Right cardiac atrium (tissue), 5 donors: ENCODE measurements at places on chromosomes 7 and 10.

- no peak for DNase-seq
These were observed 61.2 kb downstream of the OAT start for GRCh38 chr10:124357561-124357885.

DNA sequence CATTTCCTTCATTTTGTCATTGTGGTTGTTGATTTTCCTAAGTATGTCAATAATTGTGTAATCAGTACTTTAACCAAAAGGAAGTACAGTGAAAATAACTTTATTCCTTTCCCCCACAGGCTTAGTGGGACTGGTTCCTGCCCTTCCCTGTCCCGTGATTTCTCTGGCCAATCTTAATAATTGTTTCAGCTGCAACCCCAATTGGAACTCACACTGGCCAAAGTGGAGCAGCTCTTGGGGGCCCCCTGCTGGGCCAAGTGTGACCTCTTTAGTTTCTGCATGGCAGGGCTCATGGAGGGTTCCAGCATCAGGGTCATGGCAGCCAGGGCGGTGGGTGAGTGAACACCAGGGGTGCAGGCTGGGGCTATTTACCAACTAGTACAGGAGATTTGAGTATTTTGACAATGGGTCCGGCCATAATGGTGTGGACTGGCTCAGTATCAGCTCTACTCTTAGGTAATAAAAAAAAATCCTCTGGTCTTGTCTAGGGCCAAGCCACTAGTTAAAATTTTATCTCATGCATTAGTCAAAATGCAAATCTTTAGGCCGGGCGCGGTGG, 31.7 kb downstream of the CYCS start:
- peak; percentile 87 for DNase-seq

DNA sequence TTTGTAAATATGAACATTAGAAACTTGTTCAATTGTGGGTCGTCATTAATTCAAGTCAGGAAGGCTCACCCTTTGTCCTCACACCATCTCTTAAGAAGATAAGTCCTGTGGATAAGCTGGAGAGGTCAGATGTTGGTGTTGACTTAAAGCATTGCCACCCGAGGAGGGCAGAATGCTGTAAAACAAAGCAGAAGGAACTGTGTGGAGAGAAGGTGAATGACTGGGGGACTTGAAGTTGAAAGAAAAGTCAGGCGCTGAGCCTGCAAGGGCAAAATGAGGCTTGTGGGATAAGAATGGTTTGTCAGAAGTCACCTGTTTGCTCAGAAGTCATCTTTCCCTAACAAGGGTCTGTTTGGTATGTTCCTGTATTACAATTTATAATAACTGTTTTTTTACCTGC, 9.1 kb downstream of the RPA3 start:
- DNase-seq, result no peak

DNA sequence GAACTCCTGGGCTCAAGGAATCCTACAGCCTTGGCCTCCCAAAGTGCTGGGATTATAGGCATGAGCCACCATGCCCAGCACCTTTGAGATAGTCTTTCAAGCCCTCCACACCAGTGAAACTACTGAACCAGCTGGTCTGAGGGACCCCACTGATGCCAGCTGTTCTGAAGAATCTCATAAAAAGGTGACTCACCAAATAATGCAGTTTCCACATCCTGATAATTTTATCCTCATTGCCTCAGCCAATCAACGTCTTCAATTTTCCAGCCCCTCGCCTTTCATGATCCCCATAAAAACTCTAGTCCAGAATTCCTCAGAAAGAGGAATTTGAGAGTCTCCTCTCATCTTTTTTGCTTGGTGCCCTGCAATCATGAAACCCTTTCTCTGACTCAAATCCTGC, 1691.6 kb upstream of the LRRTM3 start:
- no peak for DNase-seq

GRCh38 chr7:16421333-16422102, at the start of gene CRPPA:
Gene CRPPA, minus strand, starts transcription at chr7:16421538. Its CDS starts 216 bp downstream, at chr7:16421322.
- DNase-seq, result peak; percentile 45

DNA sequence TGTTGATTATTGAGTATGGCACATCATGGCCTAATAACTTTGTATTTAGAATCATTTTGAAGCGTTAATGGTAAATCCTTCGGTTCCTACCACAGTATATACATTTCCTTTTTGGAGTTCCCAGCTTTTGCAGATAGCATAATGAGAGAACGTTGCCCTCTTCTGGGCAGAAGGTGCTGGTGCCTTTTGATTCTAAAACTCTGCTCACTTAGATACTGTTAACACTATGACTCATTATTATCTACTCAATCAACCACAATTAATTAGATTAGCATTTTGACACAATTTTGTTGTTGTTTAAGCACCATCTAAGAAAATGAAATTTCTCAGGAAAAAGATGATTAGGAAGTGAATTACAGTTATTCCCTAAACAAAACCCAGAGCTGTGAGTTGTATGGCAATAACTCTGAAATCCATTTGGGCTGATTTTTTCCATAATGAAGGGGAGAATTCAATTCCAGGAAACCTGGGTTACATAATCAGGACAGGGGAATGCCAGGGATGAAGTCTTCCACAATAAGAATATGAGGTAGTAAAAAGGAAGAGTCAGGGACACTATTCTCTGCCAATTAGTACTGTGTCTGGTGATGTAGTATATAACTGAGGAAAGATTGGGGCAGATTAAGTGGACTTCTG, 11.5 kb upstream of the DLD start:
- DNase-seq, result no peak

GRCh38 chr10:131785121-131785460, 115.7 kb upstream of the PPP2R2D start:
- no peak for DNase-seq

GRCh38 chr7:74275401-74275881, 13.8 kb upstream of the CLIP2 start:
- no peak for DNase-seq

- DNase-seq, result peak; percentile 70
These were observed 760.9 kb upstream of the IGFBP3 start for GRCh38 chr7:46681865-46682503.

GRCh38 chr7:4017081-4017480, 665.0 kb upstream of the FOXK1 start:
- no peak for DNase-seq

DNA sequence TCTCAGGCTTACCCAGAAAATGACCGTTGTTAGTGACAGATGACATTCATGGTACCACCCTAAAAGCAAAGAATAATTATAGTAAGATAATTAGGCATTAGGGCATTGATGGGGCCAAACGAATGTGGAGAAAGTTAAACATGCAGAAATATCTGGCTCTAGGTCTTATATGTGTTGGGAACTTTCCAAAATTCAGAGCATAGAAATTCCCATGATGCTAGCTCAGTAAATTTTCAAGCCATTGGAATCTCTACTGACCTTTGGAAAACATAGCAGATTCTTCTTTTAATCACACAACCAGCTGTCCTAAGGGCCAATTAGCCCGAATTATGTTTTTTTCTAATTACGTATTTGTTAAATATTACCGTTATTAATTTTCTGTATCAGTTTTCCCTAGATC, 136.1 kb downstream of the CREB5 start:
- DNase-seq, result no peak

GRCh38 chr10:78203915-78204818, 170.5 kb downstream of the RPS24 start:
- peak; percentile 88 for DNase-seq

DNA sequence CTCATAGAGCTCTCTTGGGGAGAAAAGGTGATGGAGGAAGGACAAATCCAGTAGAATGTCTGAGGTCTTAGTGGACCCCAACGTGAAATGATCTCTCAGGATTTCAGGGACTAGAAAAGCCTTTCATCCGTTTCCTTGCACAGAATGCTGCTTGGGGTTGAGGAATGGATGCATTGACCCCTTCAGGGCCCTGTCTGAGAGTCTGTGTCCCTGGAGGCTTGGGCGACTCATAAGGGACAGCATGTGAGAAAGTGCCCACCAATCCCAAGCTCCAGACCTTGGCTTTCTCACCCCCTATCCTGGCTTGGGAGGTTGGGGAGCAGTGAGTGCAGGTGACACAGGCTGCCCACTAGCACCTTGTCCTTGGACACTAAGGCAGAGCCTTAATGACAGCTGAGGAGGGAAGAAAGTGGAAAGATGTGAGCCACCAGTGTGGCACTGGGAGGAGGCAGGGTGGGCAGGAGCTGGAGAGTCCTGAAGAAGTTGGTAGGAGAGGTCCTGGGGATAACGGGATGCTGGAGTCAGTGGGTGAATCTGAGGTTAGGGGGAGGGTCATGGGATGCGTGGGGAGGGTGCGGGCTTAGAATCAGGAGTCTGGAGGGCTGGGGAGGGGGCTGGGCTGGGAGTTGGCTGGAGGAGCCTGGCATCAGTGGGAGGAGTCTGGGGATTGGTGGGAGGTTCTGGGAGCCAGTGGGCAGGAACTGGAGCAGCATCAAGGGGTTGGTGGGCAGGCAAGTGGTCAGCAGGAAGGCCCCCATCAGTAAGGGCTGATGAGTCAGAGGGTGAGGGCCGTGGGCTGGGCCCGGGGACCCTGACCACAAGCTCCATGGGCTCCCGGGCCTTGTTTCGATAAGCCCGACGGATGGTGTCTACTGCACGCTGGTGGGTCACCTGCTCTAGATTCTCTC, 8.6 kb downstream of the LZTS2 start:
- DNase-seq, result no peak

GRCh38 chr7:94700926-94701554, 45.1 kb upstream of the SGCE start:
- no peak for DNase-seq

- DNase-seq, result no peak
These were observed 161.3 kb downstream of the DYNC1I1 start for GRCh38 chr7:95933618-95934017.

DNA sequence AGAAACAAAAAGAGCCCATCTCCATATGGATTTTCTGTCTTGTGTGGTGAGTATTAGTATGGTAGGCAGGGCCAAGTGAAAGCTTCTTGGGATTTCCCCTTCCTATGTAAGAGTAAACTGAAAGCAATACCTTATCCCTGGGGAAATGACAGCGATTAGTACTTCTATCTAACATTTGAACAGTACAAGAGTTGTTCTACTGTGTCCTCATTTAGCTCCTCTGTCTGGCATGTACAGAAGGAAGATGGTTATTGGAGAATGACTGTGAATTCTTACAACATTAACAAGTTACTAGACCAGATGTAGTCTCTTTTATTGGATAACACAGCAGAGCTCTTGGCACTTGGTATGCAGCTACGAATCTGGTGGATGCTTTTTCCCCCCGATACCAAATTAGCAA, 17.9 kb upstream of the TRIL start:
- DNase-seq, result no peak
